Uterus (tissue), 4 donors: ENCODE measurements at places on chromosomes 16 and 17.

DNA sequence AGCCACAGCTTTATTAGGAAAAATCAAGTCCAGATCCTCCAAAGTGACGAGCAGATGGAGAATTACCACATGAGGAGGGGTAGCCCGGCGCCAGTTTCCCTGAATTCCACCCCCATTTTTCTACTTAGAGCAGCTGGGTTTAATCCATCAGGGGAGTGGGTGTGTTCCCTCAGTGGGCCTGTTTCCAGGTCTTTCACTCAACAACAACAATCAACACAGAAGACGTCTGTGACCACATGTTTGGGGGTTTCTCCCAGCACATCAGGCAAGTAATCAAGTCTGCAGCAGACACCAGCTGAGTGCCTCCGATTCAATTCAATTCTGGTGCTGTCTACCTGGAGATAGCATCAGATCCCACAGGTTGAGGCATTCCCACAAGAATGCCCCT lies 6.8 kb downstream of the SLC6A2 start:
- H3K4me3 ChIP-seq, result no peak overlapping the region
- H3K4me1 ChIP-seq, result no peaks in the 10 kb centered on the region
- DNase-seq, result no peak
- no peaks in the 10 kb centered on the region for H3K27me3 ChIP-seq
- H3K36me3 ChIP-seq, result no peaks in the 10 kb centered on the region

DNA sequence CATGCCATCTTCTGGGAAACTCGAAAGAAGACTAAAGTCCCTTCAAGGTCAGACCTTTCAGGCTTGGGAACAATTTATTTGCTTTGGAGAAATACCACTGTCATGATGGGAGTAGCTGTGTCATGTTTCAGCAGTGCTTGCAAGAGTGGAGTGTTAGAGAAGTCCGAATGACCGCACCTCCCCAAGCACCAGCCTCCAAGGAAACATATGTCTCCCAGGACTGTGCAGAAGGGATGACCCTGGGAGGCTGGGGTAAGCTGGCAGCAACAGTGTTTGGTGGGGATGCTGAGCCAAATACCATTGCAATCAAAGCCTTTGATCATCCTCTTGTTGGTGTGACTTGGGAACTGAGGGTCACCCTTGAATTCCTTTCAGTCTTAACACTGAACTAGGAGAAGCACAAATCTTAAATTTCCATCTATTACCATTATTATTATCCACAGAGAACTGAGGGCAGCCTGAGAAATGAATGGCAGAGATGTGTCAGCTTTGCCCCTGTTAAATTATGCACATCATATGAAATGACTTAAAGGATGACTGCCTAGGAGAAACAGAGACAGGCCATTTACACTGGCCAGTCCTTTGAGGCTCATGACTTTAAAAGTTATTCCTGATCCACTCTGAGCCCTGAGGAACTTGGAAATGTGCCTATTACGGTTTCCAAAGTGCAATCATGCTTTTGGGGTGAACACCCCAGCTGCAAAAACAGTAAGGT lies 244.9 kb downstream of the CA10 start:
- H3K27ac ChIP-seq, result no peak overlapping the region
- no peaks in the 10 kb centered on the region for H3K4me1 ChIP-seq
- no peak for DNase-seq
- H3K36me3 ChIP-seq, result no peaks in the 10 kb centered on the region
- no peak overlapping the region for H3K4me3 ChIP-seq

DNA sequence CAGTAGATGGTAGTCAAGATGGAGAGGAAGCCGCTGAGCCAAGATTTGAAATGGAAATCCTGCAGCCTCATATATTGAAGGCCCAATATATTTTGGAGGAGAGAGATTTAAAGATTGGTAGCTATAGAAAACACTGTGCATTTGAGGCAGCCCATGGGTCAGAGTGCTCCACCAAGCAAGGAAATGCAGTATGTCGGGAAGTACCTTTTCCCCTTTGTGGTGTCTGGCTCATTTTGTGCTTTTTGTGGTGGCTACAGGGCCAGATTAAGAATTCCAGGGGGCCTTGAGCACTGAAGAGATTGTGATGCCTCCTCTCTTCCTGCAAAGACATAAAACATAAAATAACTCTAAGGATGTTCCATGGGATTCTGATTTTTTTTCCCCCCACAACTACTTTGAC lies 39.6 kb downstream of the CDRT15 start:
- H3K27me3 ChIP-seq, result no peaks in the 10 kb centered on the region
- no peak overlapping the region for H3K4me3 ChIP-seq
- H3K4me1 ChIP-seq, result no peaks in the 10 kb centered on the region

- H3K27ac ChIP-seq, result no peak overlapping the region
- H3K36me3 ChIP-seq, result no peaks in the 10 kb centered on the region
- no peak overlapping the region for H3K4me3 ChIP-seq
Observed at GRCh38 chr17:63361182-63361581, 84.9 kb downstream of the CYB561 start.

GRCh38 chr16:82134846-82135245 lies 35.2 kb downstream of the MPHOSPH6 start:
- H3K4me3 ChIP-seq, result no peak overlapping the region
- H3K27ac ChIP-seq, result no peak overlapping the region
- H3K36me3 ChIP-seq, result no peaks in the 10 kb centered on the region
- no peaks in the 10 kb centered on the region for H3K4me1 ChIP-seq
- DNase-seq, result no peak

DNA sequence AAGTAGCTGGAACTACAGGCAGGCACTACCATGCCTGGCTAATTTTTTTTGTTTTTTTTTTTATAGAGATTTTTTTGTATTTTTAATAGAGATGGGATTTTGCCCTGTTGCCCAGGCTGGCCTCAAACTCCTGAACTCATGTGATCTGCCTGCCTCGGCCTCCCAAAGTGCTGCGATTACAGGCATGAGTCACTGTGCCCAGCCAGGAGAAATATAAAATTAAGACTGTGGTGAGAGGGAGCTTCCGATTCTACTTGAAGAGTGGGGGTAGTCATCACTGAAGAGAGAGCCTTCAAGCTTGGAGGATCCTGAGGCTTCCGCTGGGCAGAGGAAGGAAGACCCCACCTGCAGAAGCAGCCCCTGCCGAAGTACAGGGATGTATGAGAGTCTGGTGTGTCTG lies 34.4 kb upstream of the RGS9 start:
- no peak overlapping the region for H3K27ac ChIP-seq
- H3K4me1 ChIP-seq, result no peaks in the 10 kb centered on the region
- no peaks in the 10 kb centered on the region for H3K27me3 ChIP-seq
- H3K4me3 ChIP-seq, result no peak overlapping the region
- no peak for DNase-seq

DNA sequence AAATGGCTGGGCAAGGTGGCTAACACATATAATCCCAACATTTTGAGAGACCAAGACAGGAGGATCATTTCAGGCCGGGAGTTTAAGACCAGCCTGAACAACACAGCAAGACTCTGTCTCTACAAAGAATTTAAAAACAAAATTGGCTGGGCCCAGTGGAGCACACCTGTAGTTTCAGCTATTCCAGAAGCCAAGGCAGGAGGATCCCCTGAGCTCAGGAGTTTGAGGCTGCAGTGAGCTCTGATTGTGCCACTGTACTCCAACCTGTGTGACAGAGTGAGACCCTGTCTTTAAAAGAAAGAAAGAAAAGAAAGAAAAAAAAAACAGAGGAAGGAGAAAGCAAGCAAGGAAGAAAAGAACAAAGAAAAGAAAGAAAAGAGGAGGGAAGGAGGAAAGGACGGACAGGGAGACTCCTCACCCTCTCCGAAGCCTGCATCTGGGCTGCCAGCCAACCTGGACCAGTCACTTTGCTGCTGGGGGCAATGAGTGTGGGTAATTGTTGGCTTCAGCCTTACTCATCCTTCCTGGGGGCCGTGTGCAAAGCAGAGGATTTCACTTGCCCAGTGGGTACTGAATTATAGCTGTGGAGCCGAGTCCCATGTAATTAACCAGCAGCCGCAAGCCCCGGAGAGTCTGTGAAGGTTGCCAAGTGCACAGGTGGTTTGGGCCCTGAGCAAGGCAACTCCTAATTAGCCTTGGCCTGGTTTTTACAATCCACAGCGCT lies 6.7 kb upstream of the MT4 start:
- H3K27me3 ChIP-seq, result no peaks in the 10 kb centered on the region
- no peaks in the 10 kb centered on the region for H3K4me1 ChIP-seq
- no peak overlapping the region for H3K27ac ChIP-seq

GRCh38 chr16:27320261-27321012 lies 6.7 kb downstream of the IL4R start:
- DNase-seq, result peak; percentile 51
- no peaks in the 10 kb centered on the region for H3K36me3 ChIP-seq
- no peak overlapping the region for H3K4me3 ChIP-seq
- H3K4me1 ChIP-seq, result no peaks in the 10 kb centered on the region

GRCh38 chr16:56199164-56199563 lies 7.9 kb downstream of the GNAO1 start:
- H3K27me3 ChIP-seq, result no peaks in the 10 kb centered on the region
- no peak overlapping the region for H3K27ac ChIP-seq
- DNase-seq, result no peak
- no peak overlapping the region for H3K4me3 ChIP-seq

- no peaks in the 10 kb centered on the region for H3K36me3 ChIP-seq
- H3K4me1 ChIP-seq, result no peaks in the 10 kb centered on the region
- H3K27me3 ChIP-seq, result no peaks in the 10 kb centered on the region
- no peak within 1 kb of the TSS for H3K27ac ChIP-seq
Observed at GRCh38 chr16:20409398-20410120, at the start of gene ACSM5. Gene ACSM5, plus strand, starts transcription at chr16:20409534. Its CDS starts 1,951 bp downstream, at chr16:20411485.

- no peak overlapping the region for H3K4me3 ChIP-seq
- H3K4me1 ChIP-seq, result no peaks in the 10 kb centered on the region
- H3K36me3 ChIP-seq, result no peaks in the 10 kb centered on the region
Observed at GRCh38 chr17:79258843-79259242, 184.2 kb downstream of the ENGASE start.

- no peak overlapping the region for H3K27ac ChIP-seq
- DNase-seq, result no peak
- no peaks in the 10 kb centered on the region for H3K4me1 ChIP-seq
- H3K4me3 ChIP-seq, result no peak overlapping the region
Observed at GRCh38 chr17:34451313-34451712, 88.3 kb upstream of the CCL1 start.
